RPMI8226 (cell line): ENCODE measurements at places on chromosomes 4 and X.

- DNase-seq: no peak
These were observed 144.4 kb upstream of the SLC4A4 start for GRCh38 chr4:71194454-71194853.

DNA sequence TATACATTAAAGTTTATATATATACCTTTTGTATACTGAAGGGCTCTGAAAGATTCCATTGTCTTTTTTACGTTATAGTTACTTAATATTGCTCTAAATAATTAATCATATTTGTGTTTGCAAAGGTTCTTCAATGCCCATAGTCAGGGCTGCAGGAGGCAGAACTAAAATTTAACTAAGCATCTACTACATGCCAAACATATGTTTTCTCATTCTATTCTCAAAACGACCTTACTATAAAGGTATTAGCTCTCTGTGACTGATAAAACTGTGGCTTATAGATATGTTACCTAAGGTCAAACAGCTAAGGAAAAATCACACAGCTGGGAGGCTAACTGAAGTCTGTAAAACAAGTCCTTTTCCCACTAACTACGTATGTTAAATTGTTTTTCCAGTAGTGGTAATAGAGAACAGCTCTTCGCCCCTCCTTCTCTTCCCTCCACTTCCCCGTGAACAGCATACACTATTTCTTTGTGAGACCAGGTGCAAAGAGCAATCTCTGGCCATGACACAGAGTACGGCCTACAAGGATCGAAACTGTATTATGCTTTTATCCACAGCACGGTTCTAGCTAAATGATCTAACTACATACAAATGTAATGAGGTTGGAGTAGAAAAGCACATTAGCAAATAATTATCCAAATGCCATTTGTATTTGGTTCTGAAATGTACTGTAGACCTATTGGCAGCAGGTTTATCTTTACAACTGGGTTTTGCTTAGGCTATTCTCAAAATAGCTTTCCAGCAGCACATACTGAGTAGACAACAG lies 1.7 kb downstream of the CNOT6L start:
- DNase-seq: peak; percentile 65

DNA sequence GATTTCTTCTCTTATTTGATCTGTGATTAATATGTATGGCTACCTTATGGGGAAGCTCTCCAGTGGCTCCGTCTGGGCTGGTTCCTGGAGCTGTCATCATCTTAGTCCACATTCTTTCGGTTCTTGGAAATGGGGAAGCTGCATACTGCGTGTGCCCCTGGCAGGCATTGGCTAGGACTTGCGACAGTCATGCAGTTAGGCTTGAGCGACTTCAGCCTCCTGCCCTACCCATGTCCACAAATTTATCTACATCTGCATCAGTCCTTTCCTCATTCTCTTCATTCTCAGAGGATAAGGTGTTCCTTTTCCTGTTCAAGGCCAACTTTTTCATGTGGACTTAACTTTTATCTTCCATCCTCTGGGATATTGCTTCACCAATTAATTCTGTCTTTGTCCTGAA lies 214.2 kb downstream of the RELL1 start:
- DNase-seq: no peak

- no peak for DNase-seq
These were observed 250.0 kb upstream of the NR3C2 start for GRCh38 chr4:148692242-148692641.

- DNase-seq: no peak
These were observed 12.1 kb downstream of the TIGD2 start for GRCh38 chr4:89123451-89123851.

GRCh38 chr4:184705692-184706091 lies 28.2 kb downstream of the CENPU start:
- peak; percentile 15 for DNase-seq

DNA sequence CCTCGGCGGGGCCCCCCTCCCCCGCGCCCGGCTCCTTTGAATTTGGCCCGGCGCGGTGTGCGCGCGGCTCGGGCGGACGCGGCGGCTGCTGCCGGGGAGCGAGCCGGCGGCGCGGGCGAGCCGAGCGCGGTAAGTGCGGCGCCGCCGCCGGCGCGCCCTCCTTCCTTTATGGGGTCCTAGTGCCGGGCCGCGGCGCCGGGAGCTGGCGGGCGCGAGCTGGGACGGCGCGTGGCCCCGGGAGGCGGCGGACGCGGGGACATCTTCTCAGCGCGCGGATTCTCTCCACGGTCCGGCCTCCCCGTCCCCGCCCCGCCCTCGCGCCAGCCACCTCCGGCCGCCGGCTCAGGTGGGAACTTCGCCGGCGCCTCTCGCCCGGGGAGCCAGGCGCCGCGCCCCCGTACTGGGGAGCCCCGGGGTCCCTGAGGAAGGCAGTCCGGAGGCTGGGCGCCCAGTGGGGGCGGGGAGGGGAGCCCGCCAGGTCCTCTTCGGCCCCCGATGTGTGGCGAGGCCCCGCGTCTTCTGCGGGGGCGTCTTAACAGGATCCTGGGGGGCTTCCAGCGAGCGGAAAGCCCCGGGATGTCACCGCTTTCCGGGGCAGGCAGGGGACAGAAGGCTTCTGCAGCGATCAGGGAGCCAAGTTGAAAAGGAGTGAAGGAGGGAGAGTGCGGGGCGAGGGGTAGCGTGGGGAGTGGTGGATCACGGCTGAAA lies 98.4 kb upstream of the TENM3 start:
- DNase-seq: no peak
